Colonic mucosa (tissue), 4 donors: ENCODE measurements at places on chromosomes 4 and X. TPM values are rescaled to one million over a fixed set of nuclear protein-coding genes. Genes with fewer than 3 reads are reported as not detected.

GRCh38 chr4:174320494-174321199 lies 36.9 kb downstream of the CEP44 start:
- H3K27me3 ChIP-seq: no peaks in the 10 kb centered on the region
- no peaks in the 10 kb centered on the region for H3K4me1 ChIP-seq
- no peak overlapping the region for H3K4me3 ChIP-seq
- H3K27ac ChIP-seq: no peak overlapping the region
- no peaks in the 10 kb centered on the region for H3K36me3 ChIP-seq
- DNase-seq: no peak

DNA sequence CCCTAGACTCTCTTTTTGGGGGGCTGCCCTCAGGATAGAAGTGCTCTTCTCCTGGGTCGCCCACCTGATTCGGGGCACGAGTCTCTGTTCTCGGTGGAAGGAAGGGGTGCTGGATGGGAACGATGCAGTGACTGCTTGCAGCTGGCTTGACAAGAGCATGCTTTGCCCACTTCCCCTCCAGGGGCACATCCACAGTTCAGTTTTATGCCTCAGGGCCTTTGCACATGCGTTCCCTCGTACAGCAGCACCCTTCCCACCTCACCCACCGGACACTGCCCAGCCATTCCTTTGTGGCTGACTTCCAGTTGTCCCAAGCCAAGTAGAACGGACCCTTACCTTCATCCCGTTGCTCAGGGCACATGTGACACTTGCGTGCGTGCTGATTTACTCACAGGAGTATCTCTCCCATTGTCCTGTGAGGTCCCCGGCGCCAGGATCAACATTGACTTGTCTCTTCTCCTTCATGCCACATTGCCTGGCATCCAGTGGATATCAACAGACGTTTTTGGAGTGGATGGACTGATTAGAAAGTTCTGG lies 60.0 kb downstream of the C4orf50 start:
- no peaks in the 10 kb centered on the region for H3K27me3 ChIP-seq
- no peak for DNase-seq
- no peaks in the 10 kb centered on the region for H3K4me1 ChIP-seq
- no peaks in the 10 kb centered on the region for H3K36me3 ChIP-seq
- no peak overlapping the region for H3K27ac ChIP-seq
- no peak overlapping the region for H3K4me3 ChIP-seq

GRCh38 chrX:64976673-64977040 lies 407 bp upstream of the ZC4H2 start:
- H3K27me3 ChIP-seq: no peaks in the 10 kb centered on the region
- H3K4me1 ChIP-seq: no peaks in the 10 kb centered on the region
- H3K36me3 ChIP-seq: no peaks in the 10 kb centered on the region
- DNase-seq: no peak

DNA sequence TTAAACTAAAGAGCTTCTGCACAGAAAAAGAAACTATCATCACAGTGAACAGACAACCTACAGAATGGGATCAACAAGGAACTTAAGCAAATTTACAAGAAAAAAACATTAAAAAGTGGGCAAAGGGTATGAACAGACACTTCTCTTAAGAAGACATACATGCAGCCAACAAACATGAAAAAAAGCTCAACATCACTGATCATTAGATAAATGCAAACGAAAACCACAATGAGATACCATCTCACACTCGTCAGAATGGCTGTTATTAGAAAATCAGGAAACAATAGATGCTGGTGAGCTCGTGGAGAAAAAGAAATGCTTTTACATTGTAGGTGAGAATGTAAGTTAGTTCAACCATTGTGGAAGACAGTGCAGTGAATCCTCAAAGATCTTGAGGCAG lies 27.8 kb downstream of the PAPSS1 start:
- no peaks in the 10 kb centered on the region for H3K36me3 ChIP-seq
- DNase-seq: no peak
- H3K4me1 ChIP-seq: no peaks in the 10 kb centered on the region
- H3K4me3 ChIP-seq: no peak overlapping the region
- no peaks in the 10 kb centered on the region for H3K27me3 ChIP-seq
- H3K27ac ChIP-seq: no peak overlapping the region

DNA sequence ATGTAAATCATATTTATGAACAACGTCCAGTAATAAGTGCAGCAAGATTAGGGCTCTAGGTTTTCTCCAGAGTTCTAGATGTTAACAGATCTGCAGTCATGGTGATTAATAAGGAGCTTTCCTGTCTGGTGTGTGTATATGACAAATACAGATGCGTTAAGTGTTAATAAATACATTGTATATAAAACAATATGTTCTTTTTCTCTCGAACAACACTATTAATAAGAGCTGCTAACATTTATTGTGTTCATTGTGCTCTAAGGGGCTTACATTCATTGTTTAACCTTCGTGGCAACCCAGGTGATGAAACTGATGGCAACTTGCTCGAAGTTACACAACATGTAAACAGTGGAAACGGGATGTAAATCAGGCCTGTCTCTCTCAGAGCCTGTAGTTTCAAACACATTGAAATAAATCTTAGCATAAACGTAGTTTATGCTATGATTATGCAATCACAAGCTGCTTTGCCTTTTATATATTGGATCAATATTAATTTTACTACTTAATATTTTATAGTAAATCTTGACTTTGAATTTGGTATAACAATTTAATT lies 547 bp upstream of the CLGN start:
- H3K36me3 ChIP-seq: no peaks in the 10 kb centered on the region
- H3K4me1 ChIP-seq: no peaks in the 10 kb centered on the region
- DNase-seq: no peak
- H3K27ac ChIP-seq: no peak overlapping the region

Gene MAGEC1
- total RNA-seq: not detected

Gene FGD1
- 4.9 TPM for total RNA-seq

Gene ARAP2
- total RNA-seq: 19.3 TPM

Gene RAI2
- 4.8 TPM for total RNA-seq
